BJ (cell line): ENCODE measurements at places on chromosomes 12 and 14. TPM values are rescaled to one million over a fixed set of nuclear protein-coding genes. Genes with fewer than 3 reads are reported as not detected.

DNA sequence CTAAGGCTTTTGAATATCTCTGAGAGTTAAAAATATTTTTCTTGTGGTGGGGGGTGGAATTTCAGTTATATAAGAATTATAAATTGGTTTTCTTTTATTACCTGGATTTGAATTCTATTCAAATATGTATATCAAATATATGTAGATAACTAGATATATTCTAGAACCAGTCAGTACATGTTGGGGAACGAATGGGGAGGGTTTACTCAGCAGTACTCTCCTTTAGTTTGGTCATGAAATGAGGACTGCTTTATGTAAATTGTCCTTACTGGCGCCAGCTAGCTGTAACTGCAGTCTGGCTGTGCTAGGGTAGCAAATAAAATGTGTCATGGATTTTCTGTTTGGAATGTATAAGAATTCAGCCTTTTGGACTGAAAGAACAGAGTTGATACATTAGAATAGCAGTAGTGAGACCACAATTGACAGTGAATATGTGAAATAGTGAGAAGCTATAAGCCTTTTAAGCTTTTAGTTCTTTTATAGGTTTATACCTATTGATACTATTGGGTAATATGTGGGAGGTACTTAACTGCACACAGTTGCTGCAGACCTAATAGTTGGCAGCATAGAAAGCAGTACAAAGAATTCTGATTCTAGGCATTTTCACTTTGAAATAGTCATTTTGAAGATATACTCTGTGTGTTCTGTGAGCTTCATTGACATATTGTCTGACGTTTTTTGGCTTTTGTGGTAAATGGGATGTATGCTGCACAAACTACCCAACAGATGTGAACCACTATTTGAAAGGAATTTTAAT is 29.0 kb downstream of the ATF7IP start:
- DNase-seq, result no peak

- DNase-seq, result no peak
These were observed 9.3 kb upstream of the TMEM106C start for GRCh38 chr12:47954058-47954457.

STAC3 gene
- 0.12 and 0.48 TPM in 2 replicates for polyA plus RNA-seq

NEUROD4 gene
- not detected in 2 replicates for polyA plus RNA-seq

ZBTB42 gene
- 1.9 and 2.7 TPM in 2 replicates for polyA plus RNA-seq

LMNTD1 gene
- 0.76 and 1.1 TPM in 2 replicates for polyA plus RNA-seq

GRCh38 chr12:15829949-15830348 is 40.8 kb upstream of the EPS8 start:
- no peak for DNase-seq

- DNase-seq, result no peak
These were observed 62.0 kb upstream of the CSRP2 start for GRCh38 chr12:76940671-76941445.

DNA sequence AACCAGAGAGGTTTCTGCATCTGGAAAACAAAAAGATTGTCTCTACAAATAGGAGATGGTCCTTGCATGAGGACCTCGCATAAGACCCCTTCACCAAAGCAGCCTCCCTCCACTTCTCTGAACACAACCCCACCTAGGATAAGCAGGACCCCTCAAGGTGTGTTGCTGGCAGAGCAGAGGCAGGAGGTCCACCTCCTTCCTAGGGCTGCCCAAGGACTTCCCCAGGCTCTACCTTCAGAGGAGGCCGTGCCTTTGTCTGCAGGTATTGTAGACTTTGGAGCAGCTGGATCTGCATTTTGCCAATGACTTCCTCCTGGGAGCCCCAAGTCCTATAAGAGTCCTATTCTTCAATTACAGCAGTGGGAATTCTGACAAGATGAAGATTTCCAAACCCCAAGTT is 67.3 kb upstream of the TSPAN11 start:
- DNase-seq, result no peak

DNA sequence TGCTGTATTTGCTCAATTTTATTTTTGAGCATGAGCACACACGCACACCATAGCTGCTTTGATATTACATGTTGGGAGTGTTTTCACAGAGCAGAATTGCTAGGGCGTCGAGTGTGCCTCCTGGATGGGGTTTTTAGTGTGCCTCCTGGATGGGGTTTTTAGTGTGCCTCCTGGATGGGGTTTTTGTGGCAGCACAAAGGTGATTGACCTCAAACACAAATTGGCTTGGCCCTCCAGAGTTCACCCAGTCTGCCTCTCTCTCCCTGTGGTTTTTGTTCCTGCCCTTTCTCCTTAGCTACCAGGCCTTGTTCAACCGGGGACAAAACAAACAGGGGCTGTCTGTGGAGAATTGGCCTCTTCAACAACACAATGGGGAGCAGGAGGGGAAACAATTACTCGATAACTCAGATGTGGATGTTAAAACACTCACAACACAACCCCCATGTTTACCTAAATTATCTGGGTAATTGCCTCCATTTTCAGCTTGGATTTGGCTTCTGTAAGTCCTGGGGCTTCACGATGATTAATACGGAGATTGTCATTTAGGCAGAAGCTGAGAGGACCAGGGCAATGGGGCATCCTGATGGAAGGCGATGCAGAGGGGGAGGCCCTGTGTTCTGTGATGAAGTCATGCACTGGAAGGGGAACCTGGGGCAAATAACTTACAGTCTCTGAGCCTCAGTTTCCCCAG is 26.9 kb downstream of the TBX3 start:
- no peak for DNase-seq

PGF gene
- polyA plus RNA-seq, result 3.3 and 4.1 TPM in 2 replicates
